ENCODE measurements at places on chromosomes 6 and 20. TPM values are rescaled to one million over a fixed set of nuclear protein-coding genes. Genes with fewer than 3 reads are reported as not detected.

The RSPO3 gene
- total RNA-seq, result 1.2 TPM

The GRIK2 gene
- total RNA-seq, result 3.1 TPM

The RNASET2 gene
- total RNA-seq, result 20.7 TPM

The NKX2-2 gene
- 0.21 TPM for total RNA-seq
